Kidney (tissue), 22 donors: ENCODE measurements at places on chromosomes 7 and 10. TPM values are rescaled to one million over a fixed set of nuclear protein-coding genes. Genes with fewer than 3 reads are reported as not detected.

- peak; percentile 54 for DNase-seq
- H3K4me3 ChIP-seq, result no peak overlapping the region
- H3K4me1 ChIP-seq, result no peaks in the 10 kb centered on the region
- no peaks in the 10 kb centered on the region for H3K27me3 ChIP-seq
Observed at GRCh38 chr7:133051719-133052400, 30.0 kb downstream of the CHCHD3 start.

DNA sequence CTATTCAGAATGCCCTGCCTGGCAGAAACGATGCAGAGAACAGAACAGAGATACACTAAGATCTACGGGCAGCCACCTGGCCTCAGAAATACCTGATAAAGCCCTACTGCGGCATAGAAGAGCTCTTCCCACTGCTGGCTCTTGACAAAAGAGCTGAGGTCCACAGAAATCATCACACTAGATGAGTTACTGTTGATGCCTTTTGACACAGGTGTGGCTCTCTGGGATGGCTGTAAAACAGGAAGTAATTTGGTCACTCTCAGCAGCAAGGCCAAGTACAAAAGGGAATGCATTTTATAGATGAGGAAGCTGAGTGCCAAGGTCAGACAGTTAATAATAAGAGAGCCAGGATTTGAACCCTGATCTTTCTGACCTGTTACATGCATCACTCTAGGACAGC, 35.0 kb upstream of the ACSL5 start:
- no peak overlapping the region for H3K4me3 ChIP-seq
- no peaks in the 10 kb centered on the region for H3K27me3 ChIP-seq
- DNase-seq, result no peak
- no peaks in the 10 kb centered on the region for H3K36me3 ChIP-seq
- no peaks in the 10 kb centered on the region for H3K4me1 ChIP-seq

Gene PALD1
- 14.4 TPM for total RNA-seq

DNA sequence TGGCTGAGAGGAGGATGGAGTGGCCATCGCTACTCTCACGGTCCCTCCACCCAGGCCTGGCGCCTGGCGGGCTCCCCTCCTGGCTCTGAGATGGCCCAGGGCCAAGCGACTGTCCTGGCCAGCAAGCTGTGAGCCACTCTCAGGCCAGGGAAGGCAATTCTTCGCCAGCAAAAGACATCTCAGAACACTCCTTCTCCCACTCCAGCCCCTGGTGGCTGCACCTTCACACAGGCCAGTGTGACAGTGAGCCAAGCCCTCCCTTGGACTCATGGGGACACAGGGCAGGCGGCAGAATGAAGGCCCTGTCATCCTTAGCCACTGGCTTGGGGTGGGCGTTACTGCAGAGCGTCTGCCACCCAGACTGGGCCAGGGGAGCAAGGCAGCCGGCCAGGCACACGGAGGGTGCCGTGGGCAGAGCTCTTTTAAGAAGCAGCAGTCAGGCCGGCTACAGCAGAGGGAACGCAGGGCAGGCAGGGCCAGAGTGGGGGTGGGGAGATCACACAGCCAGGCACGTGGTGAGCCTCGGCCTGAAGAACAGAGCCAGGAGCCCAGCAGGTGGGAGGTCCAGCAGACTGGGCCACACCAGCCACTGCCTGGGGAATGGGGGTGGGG, 14.4 kb downstream of the STK32C start:
- H3K27me3 ChIP-seq, result no peaks in the 10 kb centered on the region
- no peaks in the 10 kb centered on the region for H3K4me1 ChIP-seq
- no peak overlapping the region for H3K4me3 ChIP-seq
- H3K36me3 ChIP-seq, result no peaks in the 10 kb centered on the region
- DNase-seq, result peak; percentile 45
